ENCODE measurements at places on chromosomes 7 and 10. TPM values are rescaled to one million over a fixed set of nuclear protein-coding genes. Genes with fewer than 3 reads are reported as not detected.

The LLCFC1 gene
- 0.37 TPM for total RNA-seq

The SPDYE5 gene
- not detected for total RNA-seq

GRCh38 chr7:84251277-84251781 lies 56.7 kb upstream of the SEMA3A start:
- no peaks in the 10 kb centered on the region for H3K36me3 ChIP-seq
- no peaks in the 10 kb centered on the region for H3K27me3 ChIP-seq
- no peak overlapping the region for H3K27ac ChIP-seq
- DNase-seq, result no peak
- H3K4me1 ChIP-seq, result peaks cover 25% of the 10 kb centered on the region

The OPALIN gene
- total RNA-seq, result not detected

DNA sequence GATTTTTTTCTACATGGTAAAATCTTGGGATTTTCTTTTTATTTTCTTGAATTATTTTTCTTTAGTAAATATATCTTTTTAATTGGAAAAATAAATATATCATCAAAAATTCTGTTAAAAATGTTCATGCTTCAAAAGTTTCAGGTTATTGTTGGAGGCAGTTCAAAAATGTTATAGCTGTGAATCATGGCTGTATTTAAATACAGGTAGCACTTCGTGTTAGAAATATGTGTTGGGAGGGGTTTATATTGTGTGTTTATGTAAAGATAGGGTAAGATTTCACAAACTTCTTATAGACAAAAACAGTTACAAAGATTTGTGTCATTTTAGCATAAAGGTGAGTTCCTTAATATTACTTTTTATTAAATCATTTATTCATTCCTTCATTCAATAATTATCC lies 60.4 kb downstream of the HDAC9 start:
- no peak for DNase-seq
- H3K27ac ChIP-seq, result no peak overlapping the region
- H3K36me3 ChIP-seq, result no peaks in the 10 kb centered on the region
- H3K4me3 ChIP-seq, result no peak overlapping the region
- H3K4me1 ChIP-seq, result no peaks in the 10 kb centered on the region

DNA sequence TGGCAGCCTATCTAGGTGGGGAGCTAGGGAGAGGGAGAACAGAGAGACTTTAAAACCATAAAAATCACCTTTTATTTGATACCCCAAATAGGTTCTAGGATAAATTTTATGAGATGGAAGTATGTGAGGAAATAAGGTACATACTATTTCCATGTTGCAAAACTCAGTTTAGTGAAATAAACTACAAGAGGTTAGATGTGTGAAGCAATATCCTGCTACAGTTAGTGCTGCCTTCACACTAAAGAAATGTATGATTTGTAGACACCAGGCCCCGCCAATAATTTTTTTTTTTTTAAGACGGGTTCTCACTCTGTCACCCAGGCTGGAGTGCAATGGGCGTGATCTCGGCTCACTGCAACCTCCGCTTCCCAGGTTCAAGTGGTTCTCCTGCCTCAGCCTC lies 34.4 kb upstream of the RSBN1L start:
- H3K4me3 ChIP-seq, result no peak overlapping the region
- H3K4me1 ChIP-seq, result peaks cover 16% of the 10 kb centered on the region
- H3K27ac ChIP-seq, result peak overlapping the region; percentile 23
- DNase-seq, result no peak

The SFTPA1 gene
- total RNA-seq, result 3,930 TPM

DNA sequence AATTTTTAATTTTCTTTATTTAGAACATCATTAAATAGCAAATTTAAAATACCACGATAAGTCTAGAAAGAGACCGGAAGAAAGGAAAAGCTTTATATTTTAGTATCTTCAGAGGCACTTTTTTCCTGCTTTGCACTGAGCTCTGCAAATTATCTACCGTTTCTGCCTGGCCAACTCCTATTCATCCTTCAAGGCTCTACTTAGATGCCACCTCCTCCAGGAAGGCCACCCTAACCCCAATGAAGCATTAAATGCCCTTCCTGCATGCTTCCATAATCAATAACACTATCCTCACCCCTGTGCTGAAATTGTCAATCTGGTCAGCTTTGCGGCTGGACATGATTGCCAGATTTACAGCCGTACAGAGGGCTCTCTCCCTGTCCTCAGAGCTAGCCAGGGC lies 141.8 kb upstream of the CHST15 start:
- no peaks in the 10 kb centered on the region for H3K4me1 ChIP-seq
- no peak for DNase-seq
- H3K36me3 ChIP-seq, result no peaks in the 10 kb centered on the region
- no peaks in the 10 kb centered on the region for H3K27me3 ChIP-seq

DNA sequence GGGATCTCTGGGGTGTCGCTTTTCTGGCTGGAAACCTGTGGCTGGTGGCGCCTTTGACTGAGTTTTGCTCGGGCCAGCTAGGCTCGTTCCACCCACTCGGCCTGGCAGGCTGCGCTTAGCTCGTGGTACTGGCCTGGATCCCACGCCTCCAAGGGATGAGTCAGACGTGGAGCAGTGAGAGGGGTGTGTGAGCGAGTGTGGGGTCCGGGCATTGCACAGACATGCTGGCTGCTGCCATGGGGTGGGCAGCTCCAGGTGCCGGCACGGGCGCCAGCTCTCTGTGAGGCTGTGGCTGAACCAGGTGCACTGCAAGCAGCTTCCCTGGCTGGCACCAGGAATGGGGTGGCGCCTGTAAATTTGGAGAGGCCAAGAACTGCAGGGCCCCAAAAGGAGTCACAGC lies 63.1 kb upstream of the CACNA2D1 start:
- H3K27me3 ChIP-seq, result peaks cover 6% of the 10 kb centered on the region
- no peaks in the 10 kb centered on the region for H3K36me3 ChIP-seq
- H3K4me1 ChIP-seq, result no peaks in the 10 kb centered on the region
- H3K4me3 ChIP-seq, result no peak overlapping the region

The CPA2 gene
- not detected for total RNA-seq

DNA sequence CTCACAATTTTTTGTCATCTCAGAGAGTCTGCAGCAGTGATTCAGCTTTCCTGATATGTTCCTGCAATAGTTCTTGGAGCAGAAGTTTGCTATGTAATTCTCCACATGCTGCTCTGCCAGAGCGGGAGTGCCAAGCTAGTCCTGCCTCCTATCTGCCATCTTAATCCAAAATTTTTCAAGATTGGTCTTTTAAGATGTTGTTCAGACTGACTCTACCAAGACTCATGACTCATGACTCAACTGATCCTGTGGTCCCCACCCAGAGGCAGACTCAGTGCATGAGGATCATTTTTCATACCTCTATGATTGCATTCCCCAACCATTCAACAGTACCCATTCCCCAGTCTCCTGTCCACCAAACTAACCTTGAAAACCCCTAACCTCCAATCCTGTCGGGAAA lies 470.8 kb downstream of the INHBA start:
- H3K27ac ChIP-seq, result no peak overlapping the region
- no peaks in the 10 kb centered on the region for H3K27me3 ChIP-seq
- no peaks in the 10 kb centered on the region for H3K4me1 ChIP-seq

DNA sequence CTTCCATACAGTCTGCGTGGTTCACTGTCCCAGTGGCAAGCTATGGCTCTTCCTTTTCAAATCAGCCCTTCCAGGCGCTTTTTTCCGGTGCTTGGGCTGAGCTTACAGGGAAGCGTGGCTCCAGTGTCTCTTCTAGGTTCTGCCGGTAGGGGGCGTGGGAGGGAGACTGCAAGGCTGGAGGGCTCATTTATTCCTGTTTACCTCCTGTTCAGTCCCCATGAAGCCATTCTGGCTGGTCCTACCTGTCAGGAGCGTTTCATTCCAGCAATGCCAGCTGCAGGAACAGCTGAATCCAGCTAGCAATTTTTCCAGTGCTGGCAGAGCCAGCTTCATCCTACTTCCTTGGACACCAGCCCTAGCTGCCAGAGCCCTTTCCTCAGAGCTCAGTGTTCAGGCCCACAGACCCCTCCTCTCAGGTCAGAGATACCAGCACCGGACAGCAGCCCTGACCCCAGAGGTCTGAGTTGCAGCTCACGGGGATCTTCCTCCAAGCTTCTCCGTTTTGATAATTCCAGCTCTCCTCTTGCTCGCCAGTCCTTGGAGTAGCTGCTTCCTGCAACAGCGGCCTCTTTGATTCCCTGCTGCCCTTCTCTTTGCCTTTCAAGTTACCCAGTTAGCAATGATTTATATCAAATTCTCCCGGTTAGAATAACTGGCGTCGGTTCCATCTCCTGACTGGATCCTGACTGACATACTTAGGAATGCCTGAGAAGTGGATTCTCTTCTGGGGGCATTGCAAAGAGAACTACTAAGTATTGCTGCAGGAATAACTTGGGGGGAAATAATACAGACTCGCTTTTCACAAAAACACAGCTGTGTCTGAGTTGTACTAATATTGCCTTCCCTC lies 129.8 kb downstream of the FRMD4A start:
- DNase-seq, result no peak
- no peak overlapping the region for H3K27ac ChIP-seq
- H3K36me3 ChIP-seq, result no peaks in the 10 kb centered on the region
- H3K4me3 ChIP-seq, result no peak overlapping the region
- no peaks in the 10 kb centered on the region for H3K4me1 ChIP-seq
- H3K27me3 ChIP-seq, result no peaks in the 10 kb centered on the region

- H3K36me3 ChIP-seq, result no peaks in the 10 kb centered on the region
- H3K27me3 ChIP-seq, result no peaks in the 10 kb centered on the region
- H3K4me3 ChIP-seq, result no peak overlapping the region
Measured at GRCh38 chr7:102890292-102890970, 22.4 kb upstream of the LRRC17 start.

GRCh38 chr7:108010377-108010776 lies 7.4 kb upstream of the LAMB1 start:
- no peak overlapping the region for H3K4me3 ChIP-seq
- no peak for DNase-seq
- no peak overlapping the region for H3K27ac ChIP-seq
- no peaks in the 10 kb centered on the region for H3K4me1 ChIP-seq
- H3K36me3 ChIP-seq, result no peaks in the 10 kb centered on the region

DNA sequence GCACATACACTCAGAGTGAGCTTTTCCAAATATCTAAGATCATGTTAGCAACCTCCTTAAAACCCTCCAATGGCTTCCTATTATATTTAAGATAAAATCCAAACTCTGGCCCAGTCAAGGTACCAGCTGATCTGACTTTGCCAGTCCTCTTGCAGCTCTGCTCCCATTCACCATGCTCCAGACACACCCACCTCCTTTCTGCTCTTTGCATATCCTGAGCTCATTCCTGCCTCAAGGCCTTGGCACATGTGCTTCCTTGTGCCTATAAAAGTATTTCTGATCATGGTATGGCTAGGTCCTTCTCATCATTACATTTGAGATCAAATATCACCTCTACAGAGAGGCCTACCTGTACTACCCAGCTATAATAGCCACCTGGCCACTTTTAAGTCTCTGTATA lies 27.5 kb downstream of the XPNPEP1 start:
- H3K4me3 ChIP-seq, result no peak overlapping the region
- peaks cover 16% of the 10 kb centered on the region for H3K36me3 ChIP-seq
- peaks cover 13% of the 10 kb centered on the region for H3K4me1 ChIP-seq
- DNase-seq, result no peak

DNA sequence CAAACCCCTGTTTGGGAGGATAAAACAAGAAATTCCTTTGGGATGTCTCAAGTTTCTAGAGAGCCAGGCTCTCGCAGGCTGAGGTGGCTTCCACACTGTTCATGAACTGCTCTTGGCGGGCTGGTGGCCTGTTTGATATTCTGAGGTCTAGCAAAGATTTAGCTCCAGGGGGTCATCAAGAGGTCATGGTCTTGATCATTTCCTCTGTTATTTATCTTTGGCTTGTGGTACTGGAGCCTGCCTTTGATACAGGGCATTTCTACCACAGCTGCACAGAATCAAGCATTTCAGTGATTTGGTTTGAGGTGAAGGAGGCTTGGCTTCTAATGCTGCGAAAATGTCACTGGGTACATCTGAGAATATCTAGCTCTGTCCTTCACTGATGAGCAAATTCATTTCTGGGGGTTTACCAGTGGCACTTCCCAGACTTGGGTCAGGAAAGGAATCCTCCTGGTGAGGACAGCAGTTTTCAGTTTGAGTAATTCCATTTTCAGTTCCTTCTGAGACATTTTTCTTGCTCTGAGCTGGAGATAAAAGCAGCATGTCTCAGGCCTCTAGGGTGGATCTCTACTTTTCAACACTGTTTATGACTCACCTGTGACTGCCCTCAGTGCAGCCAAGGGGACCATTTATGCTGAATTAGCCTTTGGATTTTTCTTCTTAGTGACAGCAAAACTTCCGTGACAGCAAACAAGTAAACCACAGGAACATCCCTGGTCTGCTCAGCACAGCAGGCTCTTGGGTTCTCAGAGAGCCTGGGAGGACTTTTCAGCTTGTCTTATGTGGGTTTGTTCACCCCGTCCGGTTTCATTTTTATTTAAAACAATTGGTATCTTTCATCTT lies 312.0 kb downstream of the RNLS start:
- H3K27me3 ChIP-seq, result no peaks in the 10 kb centered on the region
- H3K36me3 ChIP-seq, result no peaks in the 10 kb centered on the region
- peaks cover 8% of the 10 kb centered on the region for H3K4me1 ChIP-seq
- no peak overlapping the region for H3K4me3 ChIP-seq
- DNase-seq, result no peak
- peak overlapping the region; percentile 77 for H3K27ac ChIP-seq

DNA sequence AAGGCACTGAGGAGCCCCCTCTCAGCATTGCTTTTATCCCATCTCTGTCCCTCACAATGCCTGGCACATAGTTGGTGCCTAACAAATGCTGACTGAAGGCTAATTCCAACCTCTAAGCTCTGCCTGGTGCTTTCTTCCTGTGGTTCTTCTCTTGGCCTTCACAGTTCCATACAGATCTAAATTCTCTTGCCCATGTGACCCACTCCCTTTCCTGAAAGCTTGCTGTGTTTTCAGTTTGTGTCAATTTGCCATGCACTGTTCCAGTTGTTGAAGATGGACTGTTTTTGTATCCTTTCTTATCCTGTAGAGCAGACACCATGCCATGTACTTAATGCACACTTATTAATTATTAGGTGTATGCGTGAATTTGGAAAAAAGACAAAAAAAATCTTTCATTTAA lies 9.2 kb downstream of the TBXAS1 start:
- no peak for DNase-seq
- H3K4me3 ChIP-seq, result no peak overlapping the region
- no peaks in the 10 kb centered on the region for H3K27me3 ChIP-seq
- no peaks in the 10 kb centered on the region for H3K36me3 ChIP-seq
- H3K27ac ChIP-seq, result no peak overlapping the region

- H3K36me3 ChIP-seq, result no peaks in the 10 kb centered on the region
- no peak for DNase-seq
- H3K27ac ChIP-seq, result no peak overlapping the region
- H3K4me1 ChIP-seq, result no peaks in the 10 kb centered on the region
- H3K4me3 ChIP-seq, result no peak overlapping the region
Measured at GRCh38 chr7:655758-656157, 70.7 kb upstream of the DNAAF5 start.

GRCh38 chr10:70169649-70170364 lies 507 bp downstream of the SAR1A start:
- no peak for DNase-seq
- H3K27me3 ChIP-seq, result no peaks in the 10 kb centered on the region
- peak overlapping the region; percentile 78 for H3K4me3 ChIP-seq
- peak overlapping the region; percentile 93 for H3K27ac ChIP-seq

DNA sequence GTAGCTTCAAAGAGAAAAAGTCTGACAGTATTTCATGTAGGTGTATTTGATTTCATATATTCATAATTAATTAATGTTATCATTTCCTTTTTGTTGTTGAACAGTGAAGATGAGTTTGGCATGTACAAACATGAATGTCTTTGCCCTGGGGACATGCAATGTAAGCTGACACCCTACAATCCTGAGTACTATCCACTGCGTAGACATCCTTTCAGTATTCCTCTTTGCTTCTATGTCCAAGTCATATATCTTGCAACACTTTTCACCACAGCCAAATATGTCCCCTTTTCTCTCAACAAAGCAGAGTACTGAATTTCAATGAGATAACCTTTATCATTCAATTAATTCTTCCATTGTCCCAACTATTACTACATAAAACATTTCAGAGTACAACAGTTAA lies 93.6 kb downstream of the GPR37 start:
- H3K4me3 ChIP-seq, result no peak overlapping the region
- no peak overlapping the region for H3K27ac ChIP-seq
- no peaks in the 10 kb centered on the region for H3K27me3 ChIP-seq
- no peaks in the 10 kb centered on the region for H3K36me3 ChIP-seq
- DNase-seq, result no peak
